Activated CD4-positive, alpha-beta memory T cell treated with anti-CD3 and anti-CD28 coated beads, Interleukin-2, amount 10 ng/mL, durations not matched to agents 7 days and 5 days (primary cell): ENCODE measurements at places on chromosomes 3 and 15. TPM values are rescaled to one million over a fixed set of nuclear protein-coding genes. Genes with fewer than 3 reads are reported as not detected.
A peak's percentile ranks its signal among the peaks of the same experiment; 100 is the strongest.

GRCh38 chr3:136250903-136251460, 842 bp downstream of the PCCB start:
- H3K4me1 ChIP-seq, result peaks cover 23% of the 10 kb centered on the region
- no peaks in the 10 kb centered on the region for H3K27me3 ChIP-seq
- H3K27ac ChIP-seq, result peak overlapping the region; percentile 82

ZDHHC19 gene
- total RNA-seq, result not detected

DNA sequence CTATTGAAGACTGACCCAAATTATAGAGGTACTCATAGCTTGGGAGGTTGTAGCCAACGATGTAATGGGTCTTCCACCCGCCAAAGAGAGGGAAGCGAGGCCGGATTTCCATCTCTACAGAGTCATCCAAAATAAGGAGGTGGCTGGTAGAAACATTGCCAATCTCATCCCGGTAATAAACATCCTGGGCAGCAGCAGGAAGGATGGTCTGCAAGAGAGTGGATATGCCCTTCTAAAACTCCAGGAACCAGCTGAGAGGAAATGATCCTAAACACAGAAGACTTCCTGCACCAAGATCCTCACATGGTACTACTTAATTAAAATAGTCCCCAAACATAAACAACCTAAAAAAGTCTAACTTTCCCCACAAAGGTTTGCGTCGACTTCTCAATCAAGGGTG, 20.7 kb downstream of the RPN1 start:
- peaks cover 3% of the 10 kb centered on the region for H3K4me1 ChIP-seq
- H3K27ac ChIP-seq, result no peak overlapping the region

GRCh38 chr3:21718161-21718765, 32.7 kb downstream of the ZNF385D start:
- H3K4me3 ChIP-seq, result no peak overlapping the region
- H3K36me3 ChIP-seq, result no peaks in the 10 kb centered on the region
- DNase-seq, result no peak
- no peaks in the 10 kb centered on the region for H3K27me3 ChIP-seq

DNA sequence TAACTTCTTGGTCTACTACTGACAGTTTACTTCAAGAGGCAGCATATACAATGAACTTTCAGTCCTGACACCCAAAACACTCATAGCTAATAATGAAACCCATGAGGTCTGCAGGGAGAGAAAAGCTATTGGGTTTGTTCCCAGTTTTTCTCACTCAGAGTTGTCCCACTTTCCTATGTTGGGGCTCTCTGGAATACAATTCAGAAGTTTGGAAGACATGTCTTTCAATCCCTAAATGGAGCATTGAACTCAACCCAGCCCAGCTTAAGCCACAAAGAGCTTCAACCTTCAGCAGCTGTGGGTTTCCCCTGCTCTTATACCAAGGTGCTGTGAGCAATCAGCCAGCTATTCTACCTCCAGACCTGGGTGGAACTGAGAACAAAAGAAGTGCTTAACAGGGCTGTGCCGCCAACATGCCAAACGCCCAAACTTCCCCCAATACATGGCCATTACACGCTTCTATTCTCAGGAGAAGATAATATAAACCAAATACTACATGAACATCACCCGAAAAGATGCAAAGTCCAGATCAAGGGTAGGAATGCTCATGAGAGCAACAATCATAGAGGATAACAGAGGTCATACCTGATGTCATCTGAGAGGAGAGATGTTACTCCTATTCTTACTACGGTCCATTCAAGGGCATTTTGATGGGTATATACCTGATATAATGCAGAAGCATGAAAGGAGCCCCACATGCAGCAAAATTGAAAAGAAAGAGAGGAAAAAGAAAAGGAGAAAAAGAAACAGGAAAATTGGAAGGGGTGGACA, 131.2 kb upstream of the TGFBR2 start:
- H3K27ac ChIP-seq, result no peak overlapping the region
- no peak for DNase-seq
- no peaks in the 10 kb centered on the region for H3K27me3 ChIP-seq

GRCh38 chr15:22265056-22265945, 185.0 kb downstream of the OR4M2 start:
- H3K36me3 ChIP-seq, result no peaks in the 10 kb centered on the region
- H3K27ac ChIP-seq, result no peak overlapping the region
- DNase-seq, result peak; percentile 26
- peaks cover 10% of the 10 kb centered on the region for H3K4me1 ChIP-seq
- no peaks in the 10 kb centered on the region for H3K27me3 ChIP-seq

PCOLCE2 gene
- total RNA-seq, result not detected

DNA sequence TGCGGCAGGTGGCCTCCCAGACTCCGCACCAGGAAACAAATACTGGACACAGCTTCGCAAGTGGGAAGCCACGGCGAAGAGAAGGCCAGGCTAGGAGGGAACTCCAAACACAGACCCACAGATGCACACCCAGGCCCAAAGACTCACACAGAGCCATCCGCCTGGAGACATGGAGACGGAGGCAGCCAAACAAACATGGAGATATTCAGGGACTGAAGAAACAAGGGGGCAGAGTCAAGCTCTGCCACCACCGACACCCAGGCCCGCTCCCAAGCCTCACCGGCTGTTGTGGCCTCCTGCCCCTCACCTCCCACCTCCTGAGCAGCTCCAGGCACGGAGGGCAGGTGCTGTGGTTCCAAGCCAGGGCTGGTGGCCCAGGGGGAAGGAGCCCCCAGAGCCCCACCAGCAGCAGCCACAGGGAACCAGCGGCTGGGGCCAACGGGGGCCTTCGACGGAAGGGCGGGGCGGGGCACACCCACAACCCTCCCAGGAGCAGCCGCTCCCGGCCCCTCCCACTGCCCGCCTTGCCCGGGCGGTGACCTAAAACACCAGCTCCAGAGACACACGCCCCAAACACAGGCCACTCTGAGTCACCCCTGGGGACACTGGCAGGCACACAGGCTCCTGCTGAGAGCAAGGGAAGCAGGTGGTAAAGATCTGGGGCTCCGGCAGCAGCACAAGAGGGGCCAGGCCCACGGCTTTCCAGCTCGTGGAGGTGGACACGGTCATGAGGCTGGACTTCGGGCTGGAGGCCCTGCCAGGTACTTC, 31.9 kb downstream of the TNK2 start:
- H3K36me3 ChIP-seq, result peaks cover 25% of the 10 kb centered on the region
- H3K27me3 ChIP-seq, result no peaks in the 10 kb centered on the region
- H3K4me3 ChIP-seq, result peak overlapping the region; percentile 48

SPATA12 gene
- total RNA-seq, result not detected

BAHD1 gene
- 27.0 TPM for total RNA-seq

PCLAF gene
- 110 TPM for total RNA-seq

GRCh38 chr3:126928921-126929474, 53.9 kb upstream of the PLXNA1 start:
- DNase-seq, result no peak
- H3K4me3 ChIP-seq, result no peak overlapping the region
- H3K27ac ChIP-seq, result no peak overlapping the region
- peaks cover 17% of the 10 kb centered on the region for H3K4me1 ChIP-seq

GRCh38 chr3:126540342-126540849, 16.4 kb downstream of the CHST13 start:
- no peaks in the 10 kb centered on the region for H3K36me3 ChIP-seq
- no peak for DNase-seq
- H3K27me3 ChIP-seq, result no peaks in the 10 kb centered on the region
- H3K27ac ChIP-seq, result no peak overlapping the region
- peaks cover 3% of the 10 kb centered on the region for H3K4me1 ChIP-seq

- H3K27ac ChIP-seq, result no peak overlapping the region
- H3K36me3 ChIP-seq, result no peaks in the 10 kb centered on the region
- no peak overlapping the region for H3K4me3 ChIP-seq
- no peak for DNase-seq
- no peaks in the 10 kb centered on the region for H3K4me1 ChIP-seq
- H3K27me3 ChIP-seq, result no peaks in the 10 kb centered on the region
Measured at GRCh38 chr3:35385271-35385670, 254.1 kb upstream of the ARPP21 start.

- no peaks in the 10 kb centered on the region for H3K36me3 ChIP-seq
- H3K4me1 ChIP-seq, result no peaks in the 10 kb centered on the region
- no peak for DNase-seq
- no peaks in the 10 kb centered on the region for H3K27me3 ChIP-seq
- no peak overlapping the region for H3K27ac ChIP-seq
Measured at GRCh38 chr3:131250466-131250865, 131.1 kb upstream of the NUDT16 start.

FETUB gene
- total RNA-seq, result not detected

GRCh38 chr3:105846809-105847208, 22.0 kb downstream of the CBLB start:
- no peak overlapping the region for H3K27ac ChIP-seq
- no peak overlapping the region for H3K4me3 ChIP-seq
- H3K4me1 ChIP-seq, result peaks cover 35% of the 10 kb centered on the region
- peaks cover 48% of the 10 kb centered on the region for H3K36me3 ChIP-seq

FAM107A gene
- total RNA-seq, result not detected

- H3K4me1 ChIP-seq, result peaks cover 11% of the 10 kb centered on the region
- no peaks in the 10 kb centered on the region for H3K36me3 ChIP-seq
- DNase-seq, result no peak
Measured at GRCh38 chr3:138594935-138595610, 1.0 kb upstream of the CEP70 start.

DNA sequence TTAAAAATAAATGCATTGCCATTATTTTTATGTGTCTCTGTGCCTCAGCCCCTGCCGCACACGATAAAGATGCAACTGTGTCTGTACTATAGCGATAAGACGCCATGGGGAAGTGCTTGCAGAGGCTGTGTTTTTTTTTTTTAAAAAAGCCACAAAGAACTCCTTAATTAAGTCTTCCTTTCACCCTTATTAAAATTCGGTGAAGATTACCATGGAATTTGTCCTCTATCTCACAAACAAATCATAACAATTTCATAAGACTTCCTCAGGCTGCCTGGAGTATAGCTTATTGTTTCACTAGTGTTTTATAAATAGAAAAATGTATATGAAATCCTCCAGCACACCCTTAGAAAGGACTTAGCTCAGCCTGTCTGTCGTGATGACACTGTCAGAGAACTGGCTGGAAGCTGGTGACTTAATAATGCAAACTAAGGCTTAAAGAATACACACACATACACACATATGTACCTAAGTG, 374.8 kb upstream of the SLCO3A1 start:
- DNase-seq, result no peak
- H3K27ac ChIP-seq, result no peak overlapping the region
- H3K27me3 ChIP-seq, result no peaks in the 10 kb centered on the region
- no peak overlapping the region for H3K4me3 ChIP-seq
- H3K4me1 ChIP-seq, result peaks cover 34% of the 10 kb centered on the region

GRCh38 chr15:66923438-66923881, 141.9 kb upstream of the SMAD3 start:
- H3K4me3 ChIP-seq, result no peak overlapping the region
- H3K27ac ChIP-seq, result no peak overlapping the region
- H3K36me3 ChIP-seq, result no peaks in the 10 kb centered on the region
- peak; percentile 45 for DNase-seq

GRCh38 chr3:42865256-42865655, 10.4 kb downstream of the CYP8B1 start:
- H3K27me3 ChIP-seq, result peaks cover 26% of the 10 kb centered on the region
- no peak overlapping the region for H3K27ac ChIP-seq
- DNase-seq, result no peak
- no peaks in the 10 kb centered on the region for H3K4me1 ChIP-seq
- no peak overlapping the region for H3K4me3 ChIP-seq

RBPMS2 gene
- total RNA-seq, result not detected

DNA sequence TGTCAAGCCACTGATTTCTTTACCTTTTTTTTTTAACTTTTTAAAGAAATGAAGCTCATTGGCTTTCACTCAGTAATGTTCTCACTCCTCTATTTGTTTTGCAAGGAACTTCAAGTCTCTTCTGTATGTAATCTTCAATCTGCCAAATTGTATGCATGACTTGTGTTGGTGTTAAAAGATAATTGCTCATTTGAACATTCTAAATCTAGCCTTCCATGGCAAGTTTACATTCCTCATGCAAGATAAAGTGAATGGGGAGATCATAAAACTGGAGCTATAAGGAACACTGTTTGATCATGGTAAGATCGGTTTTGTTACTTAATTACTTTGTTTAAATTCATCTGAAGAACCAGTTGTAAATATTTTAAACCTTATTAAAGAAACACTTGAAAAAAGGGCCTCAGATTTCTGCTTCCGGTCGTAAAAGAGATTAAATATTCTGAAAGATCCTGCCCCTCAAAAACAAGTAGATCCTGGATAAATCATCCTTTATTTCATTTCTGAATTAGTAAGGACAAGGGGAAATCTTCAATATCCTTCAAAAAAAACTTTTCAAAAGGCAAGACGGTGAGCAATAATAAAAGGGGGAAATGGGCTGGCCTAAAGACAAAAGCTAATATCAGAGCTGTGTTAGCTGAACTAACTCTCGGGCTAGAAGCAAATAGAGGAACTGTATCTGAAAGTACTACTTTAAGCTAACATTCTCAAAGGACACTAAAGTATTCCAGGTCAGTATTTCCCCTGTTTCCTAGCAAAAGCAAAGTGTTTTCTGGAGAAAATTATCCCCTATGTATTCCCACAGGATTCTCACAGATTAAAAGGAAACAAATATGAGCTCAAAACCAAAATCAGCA, 107.0 kb upstream of the ATP11B start:
- no peaks in the 10 kb centered on the region for H3K36me3 ChIP-seq
- H3K4me1 ChIP-seq, result peaks cover 6% of the 10 kb centered on the region
- no peak overlapping the region for H3K4me3 ChIP-seq
- H3K27ac ChIP-seq, result no peak overlapping the region
- no peak for DNase-seq

- H3K4me1 ChIP-seq, result no peaks in the 10 kb centered on the region
- H3K27ac ChIP-seq, result no peak overlapping the region
- no peak for DNase-seq
- H3K27me3 ChIP-seq, result no peaks in the 10 kb centered on the region
Measured at GRCh38 chr15:95799286-95800200, 531.0 kb upstream of the NR2F2 start.

LXN gene
- total RNA-seq, result 11.9 TPM

- no peak overlapping the region for H3K4me3 ChIP-seq
- H3K36me3 ChIP-seq, result no peaks in the 10 kb centered on the region
- H3K4me1 ChIP-seq, result peaks cover 33% of the 10 kb centered on the region
- no peak overlapping the region for H3K27ac ChIP-seq
- DNase-seq, result peak; percentile 30
- H3K27me3 ChIP-seq, result peaks cover 2% of the 10 kb centered on the region
Measured at GRCh38 chr3:43243590-43244587, 42.5 kb upstream of the SNRK start.

DNA sequence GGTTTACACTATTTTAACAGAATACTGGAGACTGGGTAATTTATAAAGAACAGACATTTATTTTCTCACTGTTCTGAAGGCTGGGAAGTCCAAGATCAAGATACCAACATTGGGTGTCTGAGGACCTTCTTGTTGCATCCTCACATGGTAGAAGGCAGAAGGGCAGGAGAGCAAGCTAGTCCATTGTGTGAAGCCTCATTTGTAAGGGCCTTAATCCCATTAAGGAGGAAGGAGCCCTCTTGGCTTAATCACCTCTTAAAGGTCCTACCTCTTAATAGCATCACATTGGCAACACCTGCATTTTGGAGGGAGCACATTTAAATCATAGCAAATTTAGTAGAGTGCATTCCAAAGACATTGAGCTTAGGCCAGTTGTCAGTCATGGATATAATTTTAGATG, 26.2 kb downstream of the UBE2Q2 start:
- DNase-seq, result no peak
- H3K27ac ChIP-seq, result no peak overlapping the region
- no peaks in the 10 kb centered on the region for H3K27me3 ChIP-seq
- peaks cover 65% of the 10 kb centered on the region for H3K36me3 ChIP-seq

PCSK6 gene
- total RNA-seq, result 0.58 TPM
